ENCODE measurements at places on chromosomes 7 and 10.

DNA sequence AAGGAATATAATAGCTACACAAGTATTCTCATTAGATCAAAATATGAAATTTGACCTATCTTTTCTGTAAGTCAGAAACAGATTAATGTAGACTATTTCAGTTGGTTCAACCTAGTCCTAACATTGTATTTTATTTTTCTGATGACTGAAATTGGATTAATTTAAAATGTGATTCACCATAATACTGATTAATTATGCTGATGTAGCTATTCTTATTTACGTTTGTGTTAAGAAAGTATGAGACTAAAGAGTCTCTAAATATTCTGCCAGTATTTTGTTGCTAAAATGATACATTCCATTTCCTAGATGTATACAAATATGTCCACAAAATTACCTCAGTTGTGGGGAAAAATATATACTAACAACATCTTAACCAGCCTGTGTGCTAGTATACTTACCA lies 18.3 kb downstream of the MARCHF5 start:
- no peak for DNase-seq

DNA sequence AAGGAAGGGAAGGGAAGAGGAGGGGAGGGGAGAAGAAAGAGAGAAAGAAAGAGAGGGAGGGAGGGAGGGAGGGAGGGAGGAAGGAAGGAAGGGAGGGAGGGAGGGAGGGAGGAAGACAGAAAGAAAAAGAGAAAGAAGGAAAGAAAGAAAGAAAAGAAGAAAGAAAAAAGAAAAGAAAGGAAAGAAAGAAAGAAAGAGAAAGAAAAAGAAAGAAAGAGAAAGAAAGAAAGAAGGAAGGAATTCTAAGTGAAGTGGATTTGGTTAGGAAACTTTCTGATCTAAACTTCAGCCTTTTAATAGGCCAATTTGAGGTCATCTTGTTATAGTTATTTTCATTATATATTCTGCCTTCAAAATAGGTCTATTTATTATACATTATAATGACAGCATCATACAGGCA lies 4.3 kb downstream of the CAV2 start:
- DNase-seq: no peak

- DNase-seq: no peak
Observed at GRCh38 chr10:31466313-31466712, 147.3 kb downstream of the ZEB1 start.

DNA sequence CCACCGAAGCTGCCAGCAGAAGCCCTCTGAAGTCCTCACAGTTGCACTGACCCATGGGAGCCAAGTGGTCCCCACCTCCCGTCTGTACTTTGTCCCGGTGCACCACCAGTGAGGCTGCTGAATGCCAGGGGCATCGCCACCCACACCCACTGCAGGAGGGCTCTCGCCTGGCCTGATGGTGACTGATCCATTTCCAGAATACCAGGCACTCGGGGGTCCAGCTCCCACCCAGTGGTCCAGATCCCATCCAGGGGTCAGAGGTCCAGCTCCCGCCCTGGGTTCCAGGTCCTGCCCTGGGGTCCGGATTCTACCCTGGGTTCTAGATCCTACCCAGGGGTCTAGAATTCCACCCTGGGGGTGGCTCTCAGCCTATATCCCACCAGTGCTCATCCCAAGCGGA lies 9.1 kb upstream of the JAKMIP3 start:
- DNase-seq: no peak

GRCh38 chr7:40717242-40717641 lies 582.4 kb downstream of the SUGCT start:
- no peak for DNase-seq

DNA sequence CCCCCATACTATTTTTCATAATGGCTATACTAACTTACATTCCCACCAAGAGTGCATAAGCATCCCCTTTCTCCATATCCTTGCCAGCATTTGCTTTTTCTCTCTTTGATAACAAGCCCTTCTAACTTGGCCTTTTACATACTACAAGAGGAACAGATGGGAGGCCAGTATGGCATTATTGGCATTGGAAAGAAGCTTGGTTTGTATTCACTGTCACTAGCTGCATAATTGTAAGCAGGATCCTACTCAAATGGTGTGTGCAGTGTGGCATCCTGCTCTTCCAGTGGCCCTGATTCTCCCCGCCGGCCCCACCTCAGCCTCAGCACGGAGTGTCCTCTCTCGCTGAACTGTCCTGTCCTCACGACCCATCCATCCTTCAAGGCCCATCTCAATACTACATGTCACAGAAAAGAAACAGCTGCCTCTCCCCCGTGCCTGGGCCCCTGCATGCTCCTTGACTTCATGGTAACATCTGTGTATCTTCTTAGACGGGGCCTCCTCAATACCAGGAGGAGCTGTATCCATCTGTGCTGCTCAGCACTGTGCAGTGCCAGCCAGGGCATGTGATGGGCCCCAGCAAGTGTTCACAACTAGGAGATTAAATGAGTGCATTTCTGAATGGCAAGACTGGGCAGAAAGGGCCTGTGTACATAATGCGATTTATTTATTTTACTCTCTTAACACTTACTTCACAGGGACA lies 205.2 kb downstream of the COBL start:
- DNase-seq: no peak

- no peak for DNase-seq
Observed at GRCh38 chr10:12704488-12704887, 297.0 kb downstream of the CCDC3 start.

- DNase-seq: no peak
Observed at GRCh38 chr7:134419875-134420274, 39.0 kb downstream of the AKR1B1 start.

DNA sequence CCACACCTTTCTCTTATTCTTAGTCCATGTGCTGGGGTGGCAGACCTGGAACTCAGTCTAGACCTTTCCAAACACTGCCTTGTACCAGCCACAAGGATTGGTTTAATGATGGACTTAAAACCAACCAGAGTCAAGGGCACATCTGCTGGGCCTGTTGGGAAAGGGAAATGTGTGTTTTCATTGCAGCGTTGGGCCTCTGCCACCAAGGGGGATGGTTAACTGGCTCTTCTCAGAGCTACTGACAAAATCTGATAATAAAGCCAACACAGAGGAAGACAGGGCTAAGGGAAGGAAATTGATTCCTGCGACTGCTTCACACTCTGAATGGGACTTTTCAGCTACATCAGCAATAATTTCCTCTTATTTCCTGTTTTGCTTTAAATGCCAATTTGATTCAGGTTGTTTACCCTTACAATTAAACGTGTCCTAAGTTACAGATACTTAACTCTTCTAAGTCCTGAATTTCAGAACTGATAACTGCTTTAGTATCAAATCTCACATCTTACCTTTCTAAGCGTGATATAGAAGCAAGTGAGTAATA lies 68.4 kb upstream of the MALRD1 start:
- no peak for DNase-seq

DNA sequence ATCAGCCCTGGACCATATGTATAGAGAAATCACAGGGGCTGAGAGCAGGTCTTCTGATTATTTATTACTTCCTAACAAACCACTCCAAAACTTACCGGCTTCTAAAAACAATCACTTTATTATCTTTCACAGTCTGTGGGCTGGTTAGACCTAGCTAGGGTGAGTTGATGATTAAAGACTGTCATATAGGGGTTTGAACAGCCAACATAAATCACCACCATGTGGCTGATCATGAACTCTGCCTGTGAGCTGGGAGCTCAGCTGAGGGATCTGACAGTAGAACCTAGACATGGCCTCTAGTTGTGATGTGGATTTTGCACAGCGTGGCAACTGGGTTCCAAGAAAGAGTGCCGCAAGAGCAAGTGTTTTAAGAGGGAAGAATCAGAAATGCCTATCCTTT lies 305.4 kb downstream of the CSTF2T start:
- DNase-seq: no peak

DNA sequence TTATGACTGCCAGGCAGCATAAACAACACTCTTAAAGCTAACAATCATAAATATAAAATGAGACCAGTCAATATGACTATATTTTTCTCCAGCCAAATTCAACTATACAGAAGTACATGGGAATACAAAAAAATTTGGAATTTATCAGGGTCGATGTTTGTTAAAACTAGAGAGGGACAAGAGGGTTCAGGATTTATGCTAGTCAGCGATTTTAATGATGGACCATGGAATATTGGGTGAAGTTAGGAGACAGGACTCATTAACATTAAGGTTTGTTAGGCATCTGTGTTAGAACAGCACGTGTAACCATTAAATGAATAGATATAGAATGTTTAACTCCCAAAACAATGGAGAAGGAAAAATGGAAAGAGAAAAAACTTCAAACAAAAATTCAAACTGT lies 146.2 kb downstream of the SEM1 start:
- no peak for DNase-seq

DNA sequence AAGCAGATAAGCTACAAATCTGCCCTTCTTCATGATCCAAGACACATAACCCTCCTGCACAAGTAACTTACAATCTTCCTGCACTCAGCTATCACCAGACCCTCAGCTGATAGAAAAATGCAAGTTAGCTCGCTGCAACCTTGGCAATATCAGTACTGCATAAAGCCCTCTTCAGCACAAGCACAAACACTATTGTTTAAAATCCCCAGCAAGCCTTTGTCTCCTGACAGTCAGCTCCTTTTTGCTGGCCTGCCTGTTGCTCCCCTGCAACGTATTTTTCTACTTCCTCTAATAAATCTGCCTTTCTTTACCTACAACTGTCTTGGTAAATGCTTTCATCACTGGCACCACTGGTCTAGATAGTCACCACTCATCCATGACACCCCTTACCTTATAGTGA lies 59.8 kb downstream of the BAMBI start:
- DNase-seq: no peak

DNA sequence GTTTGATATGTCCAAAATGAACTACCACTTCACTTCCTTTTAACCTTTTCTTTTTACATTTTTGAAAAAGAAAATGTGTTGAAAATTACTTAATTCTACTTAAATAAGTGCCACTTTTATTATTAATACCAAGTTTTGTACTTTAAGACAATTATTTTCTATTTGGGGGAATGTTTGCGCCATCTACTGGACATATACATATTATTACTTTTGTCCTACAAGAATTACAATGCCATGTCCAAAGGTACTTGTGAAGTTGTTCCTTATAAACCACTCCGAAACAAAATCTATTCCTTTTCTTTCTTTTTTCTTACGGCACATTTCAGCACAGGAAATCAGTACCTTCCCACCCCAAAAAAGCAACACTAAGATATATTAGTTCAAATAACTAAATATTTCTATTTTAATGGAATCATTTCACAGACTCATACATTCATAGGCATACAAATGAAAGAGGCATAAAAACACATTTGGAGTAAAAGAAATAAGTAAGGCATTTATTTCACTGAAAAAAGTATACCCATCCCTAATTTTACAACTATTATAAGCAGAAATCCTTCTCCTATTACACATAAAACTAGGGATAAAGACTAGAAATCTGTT lies 169.9 kb downstream of the RNF133 start:
- DNase-seq: no peak

GRCh38 chr7:5088906-5089305 lies 43.2 kb downstream of the RBAK start:
- DNase-seq: no peak

GRCh38 chr7:128190051-128190647 lies 50.9 kb upstream of the LEP start:
- DNase-seq: no peak
